Right atrium auricular region (tissue), 2 donors: ENCODE measurements at places on chromosomes 7 and 10.
A peak's percentile ranks its signal among the peaks of the same experiment; 100 is the strongest.

GRCh38 chr10:21516242-21517131 is 9.0 kb downstream of the SKIDA1 start:
- H3K27ac ChIP-seq: peak overlapping the region; percentile 82
- H3K36me3 ChIP-seq: no peaks in the 10 kb centered on the region
- DNase-seq: no peak
- H3K4me3 ChIP-seq: peak overlapping the region; percentile 60
- H3K27me3 ChIP-seq: no peaks in the 10 kb centered on the region

DNA sequence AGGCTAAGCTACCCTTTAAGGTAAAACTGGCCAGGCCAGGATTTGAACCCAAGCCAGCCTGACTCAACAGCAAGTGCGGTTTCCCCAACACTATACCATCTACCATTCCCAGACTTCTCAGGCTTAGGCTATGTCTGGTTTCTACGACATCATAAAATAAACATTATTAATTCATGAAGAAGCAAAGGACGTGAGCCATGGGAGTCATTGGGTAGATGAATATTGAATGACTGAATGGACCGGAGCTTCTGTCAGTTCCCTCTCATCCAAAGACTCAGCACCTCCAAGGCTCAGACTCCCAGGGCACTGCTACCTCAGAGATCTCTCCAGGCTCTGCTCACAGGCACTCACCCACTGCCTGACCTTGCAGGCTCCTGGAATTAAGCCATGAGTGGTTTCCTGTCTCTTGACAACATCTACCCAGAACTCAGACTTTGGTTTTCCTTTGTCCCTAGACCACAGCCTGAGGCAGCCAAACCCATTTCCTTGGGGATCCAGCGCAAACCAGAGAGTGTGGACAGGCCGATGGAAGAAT is 64.6 kb upstream of the STEAP1B start:
- no peaks in the 10 kb centered on the region for H3K36me3 ChIP-seq
- no peaks in the 10 kb centered on the region for H3K27me3 ChIP-seq
- peaks cover 57% of the 10 kb centered on the region for H3K4me1 ChIP-seq
- H3K27ac ChIP-seq: peak overlapping the region; percentile 90
- peak; percentile 64 for DNase-seq

DNA sequence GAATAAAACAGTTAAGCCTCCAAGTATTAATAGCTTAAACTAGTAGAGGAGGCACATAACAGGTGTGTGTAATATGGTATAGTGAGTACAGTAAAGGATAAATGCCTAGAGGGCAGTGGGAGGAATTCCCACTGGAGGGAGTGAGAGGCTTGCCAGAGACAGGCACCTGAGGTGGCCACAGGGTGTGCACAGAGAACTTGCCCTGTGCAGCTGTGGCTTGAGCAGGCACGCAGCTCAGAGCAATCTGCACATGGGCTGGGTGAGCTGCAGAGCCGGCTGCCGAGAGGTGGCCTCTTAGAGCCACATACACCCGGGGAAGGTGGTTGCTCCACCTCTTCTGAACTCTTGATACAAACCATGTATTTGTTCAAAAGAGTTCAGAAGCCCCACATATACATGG is 237.1 kb downstream of the COBL start:
- H3K4me3 ChIP-seq: no peak overlapping the region
- H3K27ac ChIP-seq: peak overlapping the region; percentile 82
- DNase-seq: no peak
- no peaks in the 10 kb centered on the region for H3K27me3 ChIP-seq

- no peak for DNase-seq
- no peak overlapping the region for H3K4me3 ChIP-seq
- peaks cover 42% of the 10 kb centered on the region for H3K27me3 ChIP-seq
- peaks cover 30% of the 10 kb centered on the region for H3K4me1 ChIP-seq
- no peaks in the 10 kb centered on the region for H3K36me3 ChIP-seq
Observed at GRCh38 chr10:117130862-117131375, 7.2 kb downstream of the VAX1 start.

DNA sequence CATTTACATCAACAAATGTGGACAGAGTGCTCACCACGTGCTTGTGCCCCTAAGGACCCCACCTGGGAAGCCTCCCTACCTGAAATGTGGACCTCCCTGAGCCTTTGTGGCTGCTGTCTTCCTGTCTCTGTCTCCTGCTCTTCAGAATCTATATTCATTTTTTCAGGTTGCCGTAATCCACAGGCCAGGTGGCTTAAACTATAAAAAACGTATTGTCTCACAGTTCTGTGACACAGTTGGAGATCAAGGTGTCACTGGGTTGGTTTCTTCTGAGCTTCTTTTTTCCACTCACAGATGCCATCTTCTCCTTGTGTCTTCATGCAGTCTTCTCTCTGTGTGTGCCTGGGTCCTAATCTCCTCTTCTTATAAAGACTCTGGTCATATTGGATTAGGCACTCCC is 5.6 kb upstream of the VSTM4 start:
- no peaks in the 10 kb centered on the region for H3K27me3 ChIP-seq
- H3K4me1 ChIP-seq: no peaks in the 10 kb centered on the region
- no peaks in the 10 kb centered on the region for H3K36me3 ChIP-seq
- DNase-seq: no peak

- no peak for DNase-seq
- H3K4me3 ChIP-seq: no peak overlapping the region
- no peak overlapping the region for H3K27ac ChIP-seq
- peaks cover 18% of the 10 kb centered on the region for H3K4me1 ChIP-seq
Observed at GRCh38 chr10:58706836-58707235, 194.2 kb downstream of the BICC1 start.

DNA sequence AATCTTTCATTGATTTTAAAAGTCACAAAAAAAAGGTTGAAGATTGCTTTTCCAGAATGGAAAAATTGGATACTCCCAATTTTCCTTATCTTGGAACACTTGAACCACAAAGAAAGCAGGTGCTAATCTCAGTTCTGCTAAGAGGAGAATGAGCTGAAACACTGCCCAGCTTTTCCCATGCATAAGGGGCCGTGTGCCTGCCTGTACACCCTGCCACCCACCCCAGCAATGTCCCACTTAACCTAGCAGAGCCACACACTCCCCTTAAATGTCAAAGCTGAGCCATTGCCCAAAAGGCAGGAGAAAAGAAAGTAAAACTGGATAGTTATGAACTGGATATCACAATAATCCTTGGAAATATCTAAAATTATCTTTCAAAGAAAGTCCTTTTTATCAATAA is 13.4 kb downstream of the PDE1C start:
- H3K4me3 ChIP-seq: no peak overlapping the region
- H3K27ac ChIP-seq: peak overlapping the region; percentile 31
- H3K36me3 ChIP-seq: no peaks in the 10 kb centered on the region
- peaks cover 49% of the 10 kb centered on the region for H3K4me1 ChIP-seq
- no peaks in the 10 kb centered on the region for H3K27me3 ChIP-seq

DNA sequence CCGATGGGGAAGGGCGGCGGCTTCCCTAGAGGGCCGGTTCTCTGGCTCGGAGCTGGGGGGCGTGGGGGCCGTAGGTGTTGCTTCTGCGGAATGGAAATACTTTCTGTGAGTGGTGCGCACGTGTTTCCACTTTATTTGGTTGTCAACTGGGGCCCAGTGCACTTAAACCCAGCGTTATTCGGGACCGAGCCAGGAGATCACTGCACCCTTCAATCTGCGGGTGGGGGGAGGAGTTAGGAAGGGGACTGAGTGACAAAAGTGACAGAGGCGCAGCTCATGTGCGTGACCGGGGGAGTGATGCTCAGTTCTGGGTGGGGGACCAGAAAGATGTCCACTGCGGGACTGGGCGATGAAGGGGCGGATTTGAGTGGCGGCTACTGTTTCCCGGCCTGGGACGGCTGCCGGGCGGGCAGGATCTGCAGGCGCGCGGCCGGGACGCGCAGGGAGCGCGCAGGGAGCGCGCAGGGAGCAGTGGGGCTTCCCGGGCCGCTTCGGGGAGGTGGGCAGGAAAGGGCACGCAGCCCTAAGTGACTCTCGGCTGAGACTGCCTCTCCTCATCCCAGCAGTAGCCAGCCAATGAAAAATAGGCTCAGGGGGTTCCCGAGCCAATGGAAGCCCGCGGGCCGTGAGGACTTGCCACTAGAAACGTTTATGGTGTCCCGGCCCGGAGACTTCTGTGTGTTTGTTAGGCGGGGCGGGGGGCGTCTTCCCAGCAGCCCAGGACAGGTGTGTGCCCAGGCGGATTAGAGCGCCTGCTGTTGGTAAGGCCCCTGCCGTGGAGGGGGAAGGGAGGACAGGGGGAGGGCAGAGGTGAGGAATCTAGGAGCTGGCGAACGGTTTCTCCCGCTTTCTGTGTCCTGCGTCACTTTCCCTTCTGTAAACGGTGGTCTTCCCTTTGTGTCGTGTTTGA is 54.3 kb upstream of the KDM7A start:
- peak overlapping the region; percentile 11 for H3K27ac ChIP-seq
- no peaks in the 10 kb centered on the region for H3K27me3 ChIP-seq
- peak; percentile 74 for DNase-seq

GRCh38 chr7:68078157-68078710 is 1081.6 kb downstream of the TYW1 start:
- H3K4me1 ChIP-seq: no peaks in the 10 kb centered on the region
- H3K4me3 ChIP-seq: no peak overlapping the region
- no peaks in the 10 kb centered on the region for H3K27me3 ChIP-seq
- H3K36me3 ChIP-seq: no peaks in the 10 kb centered on the region

GRCh38 chr10:25914776-25915175 is 19.3 kb upstream of the MYO3A start:
- no peak overlapping the region for H3K27ac ChIP-seq
- H3K4me1 ChIP-seq: no peaks in the 10 kb centered on the region
- H3K36me3 ChIP-seq: no peaks in the 10 kb centered on the region
- no peaks in the 10 kb centered on the region for H3K27me3 ChIP-seq
- DNase-seq: no peak

DNA sequence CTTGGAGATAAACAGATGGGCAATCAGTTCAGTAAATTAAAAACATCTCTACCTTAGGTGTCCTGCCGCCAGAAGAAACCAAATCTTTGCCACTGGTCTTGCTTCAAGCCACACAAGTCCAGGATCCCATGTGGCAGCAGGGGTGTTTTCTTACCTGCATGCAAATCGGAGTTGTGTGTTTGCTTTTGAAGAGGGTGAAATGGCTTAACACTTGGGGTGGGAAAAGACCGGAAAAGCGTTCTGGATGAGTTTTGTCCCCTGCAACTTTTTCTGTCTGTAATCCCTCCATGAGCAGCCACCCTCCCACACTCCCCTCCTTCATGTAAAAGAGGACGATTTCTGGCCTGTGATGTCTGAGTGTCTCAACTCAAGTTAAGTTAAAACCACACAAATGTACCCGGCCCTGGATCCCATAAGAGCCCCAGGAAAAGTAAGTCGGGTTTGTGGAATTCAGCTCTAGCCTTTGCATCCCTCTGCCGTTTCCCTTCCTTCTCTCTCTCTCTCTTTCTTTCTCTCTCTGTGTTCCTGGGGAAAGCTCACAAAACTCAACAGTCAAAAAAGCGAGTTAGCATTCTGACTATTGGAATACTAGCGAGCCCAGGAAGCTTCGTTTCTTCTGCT is 178.5 kb downstream of the TCF7L2 start:
- no peaks in the 10 kb centered on the region for H3K27me3 ChIP-seq
- DNase-seq: no peak
- H3K36me3 ChIP-seq: no peaks in the 10 kb centered on the region
- H3K4me3 ChIP-seq: no peak overlapping the region

GRCh38 chr10:131849591-131850382 is 51.0 kb upstream of the PPP2R2D start:
- no peaks in the 10 kb centered on the region for H3K4me1 ChIP-seq
- no peak for DNase-seq
- no peaks in the 10 kb centered on the region for H3K36me3 ChIP-seq
- no peak overlapping the region for H3K27ac ChIP-seq
- no peaks in the 10 kb centered on the region for H3K27me3 ChIP-seq
- no peak overlapping the region for H3K4me3 ChIP-seq

DNA sequence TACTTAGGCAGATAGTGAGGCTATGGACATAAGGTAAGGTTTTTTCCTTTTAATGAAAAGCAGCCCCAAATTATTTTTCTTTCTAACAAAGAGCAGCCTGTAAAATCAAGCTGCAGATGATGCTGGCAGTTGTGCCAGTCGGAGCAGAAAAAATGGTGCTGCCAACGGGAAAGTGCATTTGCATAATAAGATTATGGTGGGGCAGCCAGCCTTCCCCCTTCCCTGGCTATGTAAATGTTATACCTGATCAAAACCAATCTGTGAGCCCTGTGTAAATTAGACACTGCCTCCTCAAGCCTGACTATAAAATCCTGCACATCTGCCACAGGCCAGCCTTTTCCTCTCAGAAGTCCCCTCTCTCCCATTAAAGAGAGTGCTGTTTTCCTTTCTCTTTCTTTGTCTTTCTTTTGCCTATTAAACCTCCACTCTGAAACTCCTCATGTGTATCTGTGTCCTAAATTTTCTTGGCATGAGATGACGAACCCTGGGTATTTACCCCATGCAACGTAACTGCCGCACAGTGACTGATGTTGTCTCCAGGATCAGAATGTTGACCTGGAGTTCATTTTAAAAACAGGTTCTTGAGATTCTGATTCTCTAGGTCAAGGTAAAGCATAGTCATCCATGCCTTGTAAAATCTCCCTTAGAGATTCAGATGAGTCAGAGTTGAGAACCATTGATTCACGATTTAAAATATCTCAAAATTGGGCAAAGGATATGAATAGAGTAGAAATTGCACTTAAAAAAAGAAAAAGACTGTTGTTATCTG is 167.3 kb upstream of the C1GALT1 start:
- H3K4me1 ChIP-seq: no peaks in the 10 kb centered on the region
- no peak overlapping the region for H3K4me3 ChIP-seq
- no peaks in the 10 kb centered on the region for H3K27me3 ChIP-seq
- no peak overlapping the region for H3K27ac ChIP-seq
- H3K36me3 ChIP-seq: no peaks in the 10 kb centered on the region
- no peak for DNase-seq

- H3K4me1 ChIP-seq: no peaks in the 10 kb centered on the region
- H3K4me3 ChIP-seq: no peak overlapping the region
- H3K27ac ChIP-seq: no peak overlapping the region
- no peak for DNase-seq
- H3K27me3 ChIP-seq: no peaks in the 10 kb centered on the region
- H3K36me3 ChIP-seq: no peaks in the 10 kb centered on the region
Observed at GRCh38 chr7:81073931-81074251, 155.0 kb upstream of the SEMA3C start.

- no peaks in the 10 kb centered on the region for H3K27me3 ChIP-seq
- H3K36me3 ChIP-seq: no peaks in the 10 kb centered on the region
- DNase-seq: no peak
- H3K4me3 ChIP-seq: no peak overlapping the region
- no peak overlapping the region for H3K27ac ChIP-seq
- no peaks in the 10 kb centered on the region for H3K4me1 ChIP-seq
Observed at GRCh38 chr10:74234569-74234968, 83.5 kb downstream of the ADK start.

- no peaks in the 10 kb centered on the region for H3K27me3 ChIP-seq
- H3K36me3 ChIP-seq: peaks cover 60% of the 10 kb centered on the region
- DNase-seq: no peak
- H3K27ac ChIP-seq: no peak overlapping the region
Observed at GRCh38 chr10:96153070-96153469, 23.0 kb downstream of the ZNF518A start.
